ENCODE measurements at places on chromosomes 12 and 14.

DNA sequence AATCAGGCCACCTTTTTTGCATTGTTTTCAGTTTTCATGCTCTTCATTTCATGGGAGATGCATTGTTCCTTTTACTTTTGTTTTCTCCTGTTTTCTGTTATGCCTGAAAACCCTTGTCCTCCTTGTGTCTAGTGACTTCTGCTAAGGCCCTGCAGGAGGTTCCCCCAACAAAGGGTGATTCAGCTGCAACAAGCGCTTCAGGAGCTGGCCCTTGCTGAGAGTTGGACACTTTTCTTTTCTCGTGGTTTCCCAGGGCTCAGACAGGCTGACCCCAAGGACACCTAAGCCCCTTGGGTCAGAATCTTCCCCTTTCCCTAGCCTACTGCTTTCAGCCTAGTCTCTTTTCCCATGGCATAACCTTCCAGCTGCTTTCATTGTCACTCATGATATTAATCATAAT lies 98.9 kb downstream of the PLXNC1 start:
- DNase-seq, result no peak

- no peak for DNase-seq
These were observed 123.7 kb downstream of the IGF1 start for GRCh38 chr12:102356690-102357089.

- DNase-seq, result no peak
These were observed 67.5 kb upstream of the CCDC91 start for GRCh38 chr12:28122756-28123155.

DNA sequence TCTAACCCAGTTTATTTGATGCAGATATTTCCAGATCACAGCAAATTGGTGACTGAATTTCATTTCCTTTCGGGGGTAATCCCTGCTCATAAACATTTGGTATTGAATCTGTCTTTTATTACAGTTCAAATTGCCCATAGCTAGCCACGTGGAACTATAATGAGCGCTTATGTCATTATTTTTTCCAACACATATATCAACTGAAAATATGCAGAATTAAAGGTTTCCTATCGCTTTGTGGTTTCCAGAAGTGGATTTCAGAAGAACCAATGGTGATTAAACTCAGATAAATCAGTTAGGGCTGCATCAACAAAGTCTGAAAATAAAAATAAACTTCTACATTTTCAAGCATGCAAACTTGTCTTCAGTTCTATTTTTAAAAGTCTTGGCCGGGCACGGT lies 111.9 kb downstream of the PIK3C2G start:
- no peak for DNase-seq

GRCh38 chr12:56315249-56315621 lies 553 bp downstream of the CNPY2 start:
- DNase-seq, result no peak

DNA sequence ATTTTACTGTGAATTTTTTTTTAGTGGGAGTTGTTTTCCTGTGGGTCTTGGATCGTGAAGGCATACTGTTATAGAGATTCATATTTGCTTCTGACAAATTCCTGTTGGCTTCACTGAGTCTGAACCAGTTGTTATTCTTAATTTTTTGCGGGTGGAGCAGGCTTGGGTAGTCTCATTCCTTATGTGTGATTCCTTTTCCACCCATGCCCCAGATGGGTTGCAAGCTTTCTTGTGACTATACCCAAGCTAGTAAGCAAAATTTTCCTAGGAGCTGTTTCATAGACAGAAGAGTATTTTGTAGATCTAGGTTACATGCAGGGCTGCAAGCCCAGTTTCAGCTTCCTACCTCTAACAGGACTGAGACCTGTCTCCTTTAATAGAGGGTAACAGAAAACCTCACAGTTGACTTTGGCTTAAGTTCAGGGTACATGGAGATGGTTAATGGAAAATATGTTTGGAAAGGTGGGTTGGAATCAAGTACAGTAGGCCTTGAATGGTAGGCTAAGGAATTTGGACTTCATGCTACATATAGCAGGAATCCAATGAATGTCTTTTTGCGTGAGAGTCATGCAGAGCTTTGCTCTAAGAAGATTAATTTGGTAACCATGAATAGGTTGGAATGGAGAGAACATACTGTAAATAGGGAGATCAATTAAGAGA lies 29.0 kb downstream of the TRMT5 start:
- DNase-seq, result no peak

Data from SW 1271 (cell line).